ENCODE measurements at places on chromosomes 6 and 20. TPM values are rescaled to one million over a fixed set of nuclear protein-coding genes. Genes with fewer than 3 reads are reported as not detected.

- DNase-seq: no peak
These were observed 6.2 kb upstream of the BANF2 start for GRCh38 chr20:17693444-17694001.

GRCh38 chr6:137871831-137872454 lies 4.9 kb downstream of the TNFAIP3 start:
- no peak for DNase-seq

Gene SLC22A3
- not detected for total RNA-seq

Gene ENPP5
- 0.12 TPM for total RNA-seq

- peak; percentile 59 for DNase-seq
These were observed at the start of gene SLC18B1 for GRCh38 chr6:132797951-132798868. Gene SLC18B1 (minus strand): TSS chr6:132798637. CDS start chr6:132798456, 181 bp downstream.

GRCh38 chr6:47278545-47278944 lies 31.2 kb downstream of the TNFRSF21 start:
- no peak for DNase-seq

Gene ZC3H12D
- total RNA-seq: 129 TPM
